ENCODE measurements at places on chromosomes 7 and 10. TPM values are rescaled to one million over a fixed set of nuclear protein-coding genes. Genes with fewer than 3 reads are reported as not detected.

The RBM20 gene
- under 0.01 TPM for total RNA-seq

The PKD2L1 gene
- not detected for total RNA-seq

The MSS51 gene
- 1.5 TPM for total RNA-seq

The ZNF775 gene
- total RNA-seq: 9.6 TPM

The HABP2 gene
- not detected for total RNA-seq

The C1QL3 gene
- not detected for total RNA-seq

The WEE2 gene
- total RNA-seq: not detected

The SPACDR gene
- total RNA-seq: under 0.01 TPM

The DKK1 gene
- total RNA-seq: 54.4 TPM

All from fibroblast of lung (primary cell).